ENCODE measurements at places on chromosomes 7 and 10.

- peak; percentile 16 for DNase-seq
These were observed 670 bp downstream of the TPK1 start for GRCh38 chr7:144835155-144835611.

DNA sequence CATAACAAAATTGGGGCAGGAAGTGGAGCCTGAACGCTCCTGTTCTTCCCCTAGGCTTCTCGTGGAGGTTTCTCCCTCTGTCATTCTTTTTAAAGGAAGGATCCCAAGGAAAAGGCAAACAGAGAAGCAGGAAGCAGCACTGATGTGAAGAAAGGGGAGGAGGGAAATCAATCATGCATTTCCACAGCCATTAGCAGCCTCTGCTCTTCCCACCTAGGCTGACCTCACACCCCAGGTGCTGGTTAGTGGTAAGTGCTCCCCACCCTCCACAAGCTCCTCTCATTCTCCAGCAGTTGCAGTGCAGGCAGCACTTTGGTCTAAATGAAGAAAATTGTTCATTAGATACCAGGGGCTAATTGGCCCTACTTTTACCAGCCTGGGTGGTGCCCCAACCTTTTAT lies 2.6 kb downstream of the CRHR2 start:
- DNase-seq, result no peak

DNA sequence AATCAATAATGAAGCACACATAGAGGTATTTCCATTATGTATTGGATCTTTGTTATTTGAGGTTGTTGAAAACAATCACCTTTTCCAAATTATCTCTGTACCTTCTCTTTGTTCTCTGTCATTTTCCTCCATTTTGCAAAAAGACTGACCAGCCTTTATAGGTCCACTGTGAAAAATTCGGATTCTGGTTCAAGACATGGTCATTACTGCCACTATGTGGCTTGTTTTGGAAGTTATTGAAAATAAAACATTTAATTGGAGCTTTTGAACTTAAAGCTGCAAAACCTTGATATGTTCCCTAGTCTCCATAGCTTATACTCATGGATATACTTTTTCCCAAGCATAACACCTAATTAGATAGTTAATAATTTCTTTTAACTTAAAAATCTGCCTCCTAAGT lies 1094.4 kb downstream of the NRG3 start:
- DNase-seq, result no peak

- no peak for DNase-seq
These were observed 50.2 kb downstream of the PDIA4 start for GRCh38 chr7:148978091-148978490.

GRCh38 chr10:70885481-70885880 lies 2.9 kb downstream of the PCBD1 start:
- DNase-seq, result no peak

DNA sequence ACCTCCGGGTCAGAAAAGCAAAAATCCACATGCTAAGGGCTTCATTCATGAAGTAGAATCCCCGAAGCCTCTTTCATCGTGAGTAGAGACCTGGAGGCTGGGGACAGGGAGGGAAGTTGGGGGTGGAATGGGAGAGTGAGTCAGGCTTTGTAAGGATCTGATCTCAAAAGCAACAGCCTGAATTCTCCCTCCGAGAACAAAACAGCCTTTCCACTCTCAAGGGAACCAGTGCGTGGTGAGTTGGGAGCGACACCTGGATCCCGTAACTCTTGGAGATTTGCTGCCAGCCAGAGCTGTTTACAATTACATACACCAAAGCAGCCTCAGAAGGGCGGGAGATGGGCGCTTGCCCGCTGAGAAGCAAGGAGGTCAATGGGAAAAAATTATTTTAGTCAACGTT lies 10.8 kb downstream of the AFAP1L2 start:
- no peak for DNase-seq

- no peak for DNase-seq
These were observed 326.2 kb upstream of the AUTS2 start for GRCh38 chr7:69272101-69272500.

- no peak for DNase-seq
These were observed 120.3 kb downstream of the FOXP2 start for GRCh38 chr7:114534953-114535352.

GRCh38 chr7:20514364-20514763 lies 101.1 kb upstream of the ABCB5 start:
- no peak for DNase-seq

DNA sequence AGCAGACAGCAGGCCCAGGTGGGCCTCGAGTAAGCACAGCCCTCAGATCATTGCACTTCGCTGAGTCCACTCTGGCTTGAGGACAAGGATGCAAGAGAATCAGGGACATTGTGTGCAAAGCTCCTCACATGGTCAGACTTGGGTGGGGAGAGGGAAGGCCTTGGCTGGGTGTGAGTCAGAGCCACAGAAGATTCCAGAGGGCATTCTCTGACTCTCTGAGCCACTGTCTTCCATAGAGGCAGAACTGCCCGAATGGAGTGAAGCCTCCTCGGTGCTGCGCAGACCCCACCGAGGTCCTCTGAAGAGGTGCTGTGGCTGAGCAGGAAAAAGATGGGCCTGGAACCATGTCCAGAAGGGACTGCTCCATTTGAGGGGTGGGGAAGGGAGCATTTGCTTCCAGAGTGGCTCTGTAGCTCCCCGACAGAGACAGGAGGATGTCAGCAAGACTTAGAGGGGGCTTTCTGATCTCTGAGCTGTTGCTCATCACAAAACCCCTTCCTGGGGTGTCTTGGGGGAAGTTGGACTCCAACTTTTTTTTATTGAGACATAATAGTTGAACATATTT lies 120.8 kb downstream of the PTPN20 start:
- DNase-seq, result no peak

GRCh38 chr10:90751107-90751997 lies 106.5 kb downstream of the HTR7 start:
- DNase-seq, result no peak

Measured in T-helper 22 cell (primary cell).